RPMI7951 (cell line): ENCODE measurements at places on chromosomes 12 and 14. TPM values are rescaled to one million over a fixed set of nuclear protein-coding genes. Genes with fewer than 3 reads are reported as not detected.

- no peak for DNase-seq
These were observed 510.8 kb downstream of the TMTC2 start for GRCh38 chr12:83197483-83197914.

- peak; percentile 39 for DNase-seq
These were observed 79.8 kb downstream of the TTC9 start for GRCh38 chr14:70721542-70721941.

DNA sequence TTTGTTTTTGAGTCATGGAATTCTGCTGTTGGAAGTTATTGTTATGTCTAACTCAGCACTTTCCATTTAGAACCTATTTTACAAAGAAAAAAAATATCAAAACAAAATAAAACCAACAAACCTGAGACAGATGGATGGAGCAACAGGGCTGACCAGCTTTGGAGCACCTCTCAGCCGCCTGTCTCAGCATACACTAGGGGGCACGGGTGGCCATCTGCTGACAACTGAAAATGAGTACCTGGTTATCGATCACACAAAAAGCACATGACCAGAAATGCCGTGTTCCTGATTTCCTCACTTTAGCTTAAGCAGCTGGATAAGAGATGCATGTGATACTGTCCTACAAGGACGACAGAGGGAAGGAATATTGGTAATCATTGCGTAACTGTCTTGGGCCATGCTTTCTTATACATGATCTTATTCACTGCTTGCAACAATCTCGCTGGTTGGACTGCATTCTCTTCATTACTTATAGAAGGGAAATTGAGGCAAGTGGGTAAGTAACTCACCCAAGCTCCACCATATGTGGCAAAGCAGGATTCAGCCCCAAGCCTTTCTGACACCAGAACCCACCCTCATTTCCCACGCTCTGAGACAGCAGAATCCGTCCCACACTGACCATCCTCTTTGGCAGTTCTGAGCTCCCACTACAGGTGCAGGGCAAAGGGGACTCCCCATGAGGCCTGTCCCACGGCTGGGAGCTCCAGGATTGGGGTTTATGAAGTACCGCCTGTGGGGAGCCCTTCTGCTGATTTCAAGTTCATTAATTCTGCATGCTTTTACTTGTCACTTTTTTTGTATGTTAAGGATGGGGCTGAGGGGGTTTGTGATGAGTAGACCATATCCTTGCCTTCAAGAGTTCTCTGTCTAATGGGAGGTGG lies 43.5 kb downstream of the C14orf132 start:
- no peak for DNase-seq

The ARF3 gene
- 47.8 and 57.1 TPM in 2 replicates for total RNA-seq
